ENCODE measurements at places on chromosomes 1 and 21.

- no peak for DNase-seq
Observed at GRCh38 chr21:40194185-40194980, 327.1 kb downstream of the PCP4 start.

GRCh38 chr1:29519788-29520110, 283.4 kb downstream of the PTPRU start:
- DNase-seq = no peak

GRCh38 chr1:9183898-9184297, 50.7 kb upstream of the H6PD start:
- no peak for DNase-seq

- peak; percentile 13 for DNase-seq
Observed at GRCh38 chr1:21815724-21816321, 3.8 kb downstream of the LDLRAD2 start.

GRCh38 chr1:86741947-86742572, 37.7 kb downstream of the SH3GLB1 start:
- DNase-seq = peak; percentile 10

DNA sequence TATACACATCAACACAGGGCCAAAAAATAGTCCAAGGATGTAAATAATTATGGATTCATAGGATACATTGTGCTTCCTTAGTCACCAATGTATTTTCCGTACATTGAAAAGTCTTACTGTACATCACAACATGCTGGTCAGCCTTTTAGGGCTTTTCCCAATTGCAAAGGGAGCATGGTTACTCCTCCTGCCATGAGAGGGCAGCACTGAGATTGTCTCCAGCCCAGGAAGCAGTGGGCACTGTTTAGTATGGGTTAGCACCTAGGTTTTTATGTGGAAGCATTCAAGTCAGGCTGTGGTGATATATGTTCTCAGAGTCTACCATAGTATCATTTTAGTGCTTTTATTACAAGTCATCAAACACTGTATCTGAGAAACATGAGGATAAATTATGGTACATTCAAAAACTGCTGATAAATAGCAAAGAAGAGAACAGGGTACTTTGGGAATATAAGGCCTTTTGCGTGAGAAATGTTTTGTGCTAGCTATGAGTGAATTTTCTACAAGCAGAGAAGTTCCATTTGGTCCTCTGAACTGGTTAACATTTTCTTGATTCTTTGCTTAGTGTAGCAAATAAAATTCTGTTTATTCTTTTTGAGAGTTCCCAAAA, 34.0 kb downstream of the ST6GALNAC5 start:
- peak; percentile 13 for DNase-seq

DNA sequence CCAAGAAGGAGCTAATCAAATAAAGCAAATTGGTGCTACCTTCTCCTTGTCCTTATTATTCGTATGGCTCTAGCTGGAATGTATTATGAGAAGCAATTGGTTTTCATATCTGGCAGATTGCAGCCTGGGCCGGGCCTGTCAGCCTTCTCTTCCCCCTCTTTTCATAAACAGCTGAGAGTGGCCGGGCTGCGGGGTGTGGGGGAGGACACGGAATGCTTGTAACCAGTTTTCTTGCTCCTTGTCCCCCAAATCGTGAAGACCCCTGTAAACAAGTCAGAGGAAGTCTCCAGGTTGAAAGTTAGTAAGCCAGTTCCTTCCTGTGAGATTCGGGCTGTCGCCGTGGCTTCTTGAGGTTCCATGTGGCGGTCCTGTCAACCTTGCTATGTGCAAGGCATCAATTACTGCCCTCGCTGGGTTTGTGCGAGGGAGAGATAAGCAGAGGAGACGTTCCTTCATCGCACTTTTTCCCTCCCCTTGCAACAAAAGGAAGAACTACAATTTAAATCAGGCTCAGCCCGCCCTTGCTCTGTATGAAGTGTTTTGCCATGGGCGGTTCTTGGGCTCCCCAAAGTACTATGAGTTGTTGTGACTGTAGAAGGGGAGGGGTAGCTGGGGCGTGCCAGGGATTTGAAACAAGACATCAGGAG, 450.7 kb downstream of the CAMTA1 start:
- DNase-seq = no peak

- DNase-seq = no peak
Observed at GRCh38 chr1:204602111-204602579, 83.4 kb downstream of the LRRN2 start.

Measured in CD4-positive, alpha-beta T cell treated with Interferon gamma for 1 hour (primary cell).